Activated B cell treated with CpG ODN at 0.5 μM for 24 hours (primary cell): ENCODE measurements at places on chromosomes 11 and 22. TPM values are rescaled to one million over a fixed set of nuclear protein-coding genes. Genes with fewer than 3 reads are reported as not detected.

GRCh38 chr11:70397336-70397982 lies 870 bp upstream of the CTTN start:
- H3K4me1 ChIP-seq: peaks cover 27% of the 10 kb centered on the region
- peaks cover 32% of the 10 kb centered on the region for H3K27me3 ChIP-seq
- H3K36me3 ChIP-seq: no peaks in the 10 kb centered on the region
- no peak for DNase-seq
- H3K4me3 ChIP-seq: peak overlapping the region; percentile 77

- no peak overlapping the region for H3K27ac ChIP-seq
- no peak for DNase-seq
- no peaks in the 10 kb centered on the region for H3K36me3 ChIP-seq
- H3K4me1 ChIP-seq: no peaks in the 10 kb centered on the region
These were observed 905.9 kb downstream of the OPCML start for GRCh38 chr11:132626446-132626845.

GRCh38 chr11:44702889-44703288 lies 23.9 kb upstream of the TSPAN18 start:
- H3K36me3 ChIP-seq: peaks cover 2% of the 10 kb centered on the region
- DNase-seq: no peak
- H3K27ac ChIP-seq: no peak overlapping the region
- peaks cover 25% of the 10 kb centered on the region for H3K27me3 ChIP-seq
- no peak overlapping the region for H3K4me3 ChIP-seq

- H3K4me3 ChIP-seq: peak overlapping the region; percentile 94
- H3K27ac ChIP-seq: peak overlapping the region; percentile 97
- peaks cover 40% of the 10 kb centered on the region for H3K36me3 ChIP-seq
- peak; percentile 69 for DNase-seq
- H3K4me1 ChIP-seq: peaks cover 70% of the 10 kb centered on the region
These were observed 1.3 kb downstream of the MYH9 start for GRCh38 chr22:36386351-36386899.

The TPBGL gene
- not detected in 2 replicates for total RNA-seq
